Eye (tissue), 1 donor: ENCODE measurements at places on chromosomes 2 and 18.

DNA sequence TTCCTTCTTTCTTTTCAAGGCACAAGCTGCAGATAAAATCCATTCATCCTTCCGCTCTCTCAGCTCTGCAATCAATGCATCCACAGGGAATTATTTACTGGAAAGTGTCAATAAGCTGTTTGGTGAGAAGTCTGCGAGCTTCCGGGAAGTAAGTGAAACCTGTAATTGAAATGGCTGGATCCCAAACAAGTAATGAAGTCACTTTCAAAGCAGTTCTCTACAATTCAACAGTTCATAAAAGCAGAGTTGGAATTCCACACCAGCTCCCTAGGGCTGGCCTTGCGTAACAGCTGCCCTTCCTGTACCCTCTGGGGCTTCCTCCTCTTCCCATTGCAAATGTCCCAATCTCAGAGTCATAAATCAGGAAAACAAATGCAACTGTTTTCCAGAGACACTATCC, 9.6 kb downstream of the SERPINB2 start:
- no peak for DNase-seq

- peak; percentile 68 for DNase-seq
Measured at GRCh38 chr2:101986376-101986775, 5.4 kb upstream of the IL1R2 start.

DNA sequence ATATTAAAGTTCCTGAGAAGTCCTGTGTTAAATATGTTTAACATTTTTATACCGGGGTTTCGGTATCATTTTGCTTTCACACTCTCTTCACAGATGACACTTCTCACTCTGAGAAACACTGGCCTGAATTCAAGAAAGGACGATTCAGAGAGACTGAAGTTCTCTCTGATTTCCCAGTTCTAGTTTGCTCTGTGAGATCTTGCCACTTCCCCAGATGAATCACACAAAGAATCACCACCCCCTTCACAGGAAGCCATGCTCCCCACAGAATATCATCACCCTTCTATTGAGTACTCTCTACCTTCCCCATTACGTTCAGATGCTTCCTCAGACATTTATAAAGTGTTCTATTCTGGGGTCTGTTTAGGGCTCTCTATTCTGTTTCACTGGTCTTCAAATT, 16.1 kb upstream of the CD207 start:
- no peak for DNase-seq

DNA sequence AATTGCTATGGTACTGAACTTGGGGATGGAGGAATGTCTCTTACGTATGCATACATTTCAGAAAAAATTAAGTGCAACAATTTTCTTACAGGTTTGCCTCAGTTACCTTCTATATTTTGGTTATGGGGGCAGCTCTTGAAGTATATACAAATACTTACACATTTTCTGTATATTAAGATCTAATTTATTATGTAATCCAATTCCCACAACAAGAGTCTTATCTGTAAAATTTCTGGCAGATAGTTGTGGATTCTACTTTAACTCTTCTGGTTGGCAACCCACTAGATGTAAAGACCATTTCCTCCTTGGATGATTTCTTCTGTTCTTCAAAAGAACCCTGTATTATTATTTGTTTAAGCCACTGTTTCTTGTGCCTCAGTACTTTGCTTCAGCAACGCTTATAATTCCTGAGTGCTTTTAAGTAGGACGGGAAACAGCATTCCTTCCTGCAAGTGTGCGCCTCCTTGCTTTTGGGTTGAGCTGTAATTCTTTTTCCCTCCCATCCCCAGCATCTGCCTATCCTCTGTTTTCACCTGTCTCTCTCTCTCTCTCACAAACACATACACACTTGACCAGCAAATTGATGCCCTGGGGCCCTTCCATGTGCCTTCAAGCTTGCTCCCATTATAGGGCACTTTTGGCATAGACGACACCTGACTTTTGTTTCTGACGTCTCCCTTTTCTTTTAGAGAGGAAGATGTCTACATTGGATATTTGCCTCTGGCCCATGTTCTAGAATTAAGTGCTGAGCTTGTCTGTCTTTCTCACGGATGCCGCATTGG, 61.4 kb downstream of the ACSL3 start:
- DNase-seq = no peak

GRCh38 chr18:8283891-8284585, 325.2 kb upstream of the RAB12 start:
- no peak for DNase-seq

- no peak for DNase-seq
Measured at GRCh38 chr2:202717598-202718310, 83.0 kb downstream of the FAM117B start.

DNA sequence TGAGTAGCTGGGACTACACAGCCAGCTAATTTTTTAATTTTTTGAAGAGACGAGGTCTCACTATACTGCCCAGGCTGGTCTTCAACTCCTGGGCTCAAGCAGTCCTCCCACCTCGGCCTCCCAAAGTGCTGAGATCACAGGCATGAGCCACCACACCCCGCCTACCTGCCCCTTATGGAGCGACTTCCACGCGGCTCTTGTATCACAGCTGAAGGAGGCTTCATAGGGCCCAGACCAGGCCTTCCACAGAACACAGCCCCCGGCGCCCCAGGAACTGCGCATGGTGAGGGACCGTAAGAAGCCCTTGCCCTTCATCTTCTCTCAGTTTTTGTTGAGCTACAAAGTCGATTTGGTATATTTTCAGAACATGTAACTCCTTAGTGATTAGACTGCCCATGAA, 220.3 kb downstream of the KLHL29 start:
- no peak for DNase-seq
